Right lobe of liver (tissue), 6 donors: ENCODE measurements at places on chromosomes 12 and 14.

DNA sequence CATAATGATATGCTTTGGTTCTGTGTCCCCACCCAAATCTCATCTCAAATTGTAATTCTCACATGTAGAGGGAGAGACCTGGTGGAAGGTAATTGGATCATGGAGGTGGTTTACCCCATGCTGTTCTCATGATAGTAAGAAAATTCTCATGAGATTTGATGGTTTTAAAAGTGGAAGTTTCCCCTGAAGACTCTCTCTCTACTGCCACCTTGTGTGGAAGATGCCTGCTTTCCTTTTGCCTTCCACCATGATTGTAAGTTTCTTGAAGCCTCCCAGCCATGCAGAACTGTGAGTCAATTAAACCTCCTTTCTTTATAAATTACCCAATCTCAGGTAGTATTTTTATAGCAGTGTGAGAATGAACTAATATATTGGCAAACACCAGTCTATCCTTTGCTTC, 260.4 kb upstream of the PPFIA2 start:
- DNase-seq: no peak

DNA sequence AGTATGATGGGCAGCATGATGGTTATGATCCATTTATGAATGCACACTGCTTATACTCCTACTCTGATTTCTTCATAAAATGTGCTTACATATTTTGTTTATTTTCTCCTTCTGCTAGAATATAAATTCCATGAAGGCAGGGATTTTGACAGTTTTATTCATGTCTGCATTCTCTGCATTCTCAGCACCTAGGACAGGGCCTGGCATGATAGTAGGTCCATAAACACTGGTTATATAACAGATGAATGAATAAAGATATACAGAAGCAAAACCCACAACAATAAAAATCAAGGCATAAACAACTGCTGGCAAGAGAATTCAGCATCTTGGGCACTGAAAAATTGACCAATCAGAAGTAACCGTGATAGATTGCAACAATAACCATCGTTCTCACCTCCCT, 115.4 kb downstream of the WIF1 start:
- DNase-seq: no peak

- no peak for DNase-seq
Measured at GRCh38 chr14:32020882-32021281, 56.2 kb upstream of the ARHGAP5 start.

GRCh38 chr14:61130512-61131260, 149.6 kb downstream of the SLC38A6 start:
- no peak for DNase-seq

DNA sequence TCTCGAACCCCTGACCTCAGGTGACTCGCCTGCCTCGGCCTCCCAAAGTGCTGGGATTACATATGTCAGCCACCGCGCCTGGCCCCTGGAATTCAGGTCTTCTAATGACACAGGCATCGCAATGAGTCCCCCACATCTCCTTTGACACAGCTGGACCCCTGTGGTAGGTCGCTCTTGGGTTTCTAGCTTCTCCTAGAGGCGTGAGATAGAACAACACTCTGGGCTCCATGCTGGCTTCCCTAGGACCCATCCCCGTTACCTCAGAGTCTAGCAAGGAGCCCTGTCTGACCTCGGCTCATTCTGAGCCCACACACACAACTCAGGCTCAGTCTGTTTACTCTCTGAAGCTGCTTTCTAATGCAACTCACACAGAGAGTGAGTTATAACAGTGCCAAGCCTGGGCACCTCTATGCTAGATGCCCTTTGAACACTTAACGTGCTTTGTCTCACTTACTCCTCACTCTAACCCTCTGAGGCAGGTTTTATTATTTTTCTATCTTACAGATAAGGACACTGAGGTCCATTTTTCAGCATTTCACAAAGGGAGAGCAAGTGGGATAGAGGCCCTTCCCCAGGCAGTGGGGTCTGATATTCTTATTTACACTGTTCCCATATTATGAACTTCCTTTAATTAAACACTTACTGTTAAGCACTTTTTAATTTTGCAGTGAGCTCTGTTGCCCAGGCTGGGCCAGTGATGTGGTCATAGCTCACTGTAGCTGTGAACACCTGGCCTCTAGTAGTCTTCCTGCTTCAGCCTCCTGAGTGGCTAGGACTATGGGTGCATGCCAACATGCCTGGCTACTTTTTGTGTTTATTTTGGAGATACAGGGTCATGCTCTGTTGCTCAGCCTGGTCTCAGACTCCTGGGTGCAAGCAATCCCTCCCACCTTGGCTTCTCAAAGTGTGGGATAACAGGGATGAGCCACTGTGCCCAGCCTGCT, 40.6 kb upstream of the RBM19 start:
- DNase-seq: no peak
